ENCODE measurements at places on chromosomes 2 and 18.

DNA sequence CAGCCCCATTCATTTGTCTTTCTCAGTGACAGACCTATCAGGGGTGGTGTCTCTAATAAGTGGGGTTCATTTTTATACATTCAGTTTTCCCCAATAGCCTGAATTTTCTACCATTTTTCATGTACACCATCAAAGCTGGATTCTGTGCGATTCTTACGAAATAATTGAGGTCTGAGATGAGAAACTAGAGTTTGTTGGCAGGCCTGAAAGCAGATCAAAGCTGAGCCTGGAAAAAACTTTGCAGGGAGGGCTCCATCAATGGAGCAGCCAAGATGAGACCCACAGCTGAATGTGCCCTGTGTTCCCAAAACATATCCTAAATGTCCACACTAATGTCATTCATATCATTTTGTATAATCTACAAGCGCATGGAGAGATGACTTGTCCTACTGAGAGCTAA is 4.5 kb upstream of the TMEM200C start:
- DNase-seq: no peak

DNA sequence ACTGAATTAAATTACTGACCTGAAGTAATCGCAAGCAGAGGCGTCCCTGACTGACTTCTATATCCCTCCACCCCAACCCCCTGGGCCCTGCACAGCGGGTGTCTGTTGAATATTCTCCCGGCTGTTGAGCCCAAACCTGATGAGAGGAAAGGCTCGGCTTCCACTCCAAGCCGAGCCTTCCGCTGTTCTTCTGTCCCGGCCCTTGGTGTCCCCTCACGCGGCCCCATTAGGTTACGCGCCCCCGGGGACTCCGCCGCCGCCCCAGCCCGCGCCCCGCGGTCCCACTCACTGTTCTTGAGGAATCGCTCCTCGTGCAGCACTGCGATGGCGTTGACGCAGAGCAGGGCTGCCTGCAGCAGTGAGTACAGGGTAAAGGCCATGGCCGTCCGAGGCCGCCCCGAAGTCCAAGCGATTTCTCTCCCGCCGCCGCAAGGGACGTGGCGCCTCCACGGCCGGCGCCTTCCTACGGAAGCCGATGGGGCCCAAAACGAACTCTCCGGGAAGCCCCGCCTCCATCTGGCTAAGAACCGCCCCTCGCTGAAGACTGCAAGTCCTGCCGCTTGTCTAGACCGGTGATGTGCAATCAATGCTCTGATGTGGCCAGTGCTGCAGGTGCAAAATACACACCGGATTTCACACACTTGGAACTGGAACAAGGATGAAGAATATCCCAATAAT is at the start of gene IER3IP1:
Gene IER3IP1 (minus strand): TSS at position 467 of the 678 bp plus-strand sequence. CDS start 87 bp downstream, at position 380.
- DNase-seq: peak; percentile 91

DNA sequence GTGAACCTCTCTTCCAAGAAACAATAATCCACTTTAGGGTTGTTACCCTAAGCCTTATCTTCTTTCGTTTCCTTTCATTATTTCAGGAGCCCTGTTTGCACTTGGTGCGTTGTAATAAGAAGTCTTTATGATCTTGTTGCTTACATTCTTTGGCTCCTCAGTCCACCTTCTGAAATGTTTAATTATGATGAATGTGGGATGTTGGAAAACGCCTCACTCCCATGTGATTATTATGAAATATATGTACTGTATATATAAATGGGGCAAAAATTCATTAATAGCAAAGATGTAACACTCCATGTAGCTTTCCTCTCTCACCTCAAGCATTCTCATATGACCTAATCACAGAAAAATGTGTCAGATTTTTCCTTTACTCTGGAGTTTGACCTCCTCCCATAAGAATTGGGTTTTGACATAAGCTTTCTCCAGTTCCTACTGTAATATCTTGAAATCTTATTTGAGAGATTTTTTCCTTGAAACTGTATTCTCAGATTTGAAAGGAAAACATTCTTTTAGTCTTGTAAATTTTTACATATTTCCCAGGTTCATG is 397.2 kb upstream of the FANCL start:
- DNase-seq: no peak

GRCh38 chr2:45029215-45029614 is 20.0 kb upstream of the SIX2 start:
- DNase-seq: no peak

DNA sequence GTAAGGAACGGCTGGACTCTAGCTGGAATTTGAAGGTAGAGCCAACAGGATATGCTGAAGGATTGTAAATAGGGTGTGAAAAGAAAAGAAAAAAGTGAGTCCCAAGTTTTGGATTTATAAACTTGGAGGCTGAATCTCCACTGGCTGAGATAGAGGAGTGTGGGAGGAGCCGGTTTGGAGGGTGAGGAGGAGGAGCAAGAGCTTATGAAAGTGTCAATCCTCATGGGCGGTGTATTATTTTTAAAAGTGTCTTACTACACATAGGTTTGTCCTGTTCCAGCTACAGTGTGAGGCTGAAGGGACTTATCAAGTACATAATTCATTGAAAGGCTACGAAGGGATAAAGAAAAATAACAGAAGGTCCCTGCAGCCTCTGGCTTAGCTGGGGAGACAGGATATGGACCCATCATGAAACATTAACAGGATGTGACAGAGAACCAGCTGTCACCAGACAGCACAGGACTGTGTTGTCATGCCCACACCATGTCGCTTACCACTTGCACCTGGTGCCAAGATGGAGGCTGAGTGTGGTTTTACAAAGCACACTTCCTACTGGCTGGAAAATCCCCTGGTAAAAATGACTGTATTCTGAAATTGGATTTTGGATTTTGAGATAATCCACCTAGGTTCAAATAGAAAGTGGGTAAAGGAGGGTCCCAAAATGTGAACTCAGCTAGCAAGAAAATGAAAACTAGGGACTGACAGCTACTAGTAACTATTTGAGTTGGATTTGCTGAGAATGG is 2.5 kb upstream of the MREG start:
- peak; percentile 81 for DNase-seq

- no peak for DNase-seq
These were observed 143.0 kb upstream of the SLC1A4 start for GRCh38 chr2:64846177-64846576.

DNA sequence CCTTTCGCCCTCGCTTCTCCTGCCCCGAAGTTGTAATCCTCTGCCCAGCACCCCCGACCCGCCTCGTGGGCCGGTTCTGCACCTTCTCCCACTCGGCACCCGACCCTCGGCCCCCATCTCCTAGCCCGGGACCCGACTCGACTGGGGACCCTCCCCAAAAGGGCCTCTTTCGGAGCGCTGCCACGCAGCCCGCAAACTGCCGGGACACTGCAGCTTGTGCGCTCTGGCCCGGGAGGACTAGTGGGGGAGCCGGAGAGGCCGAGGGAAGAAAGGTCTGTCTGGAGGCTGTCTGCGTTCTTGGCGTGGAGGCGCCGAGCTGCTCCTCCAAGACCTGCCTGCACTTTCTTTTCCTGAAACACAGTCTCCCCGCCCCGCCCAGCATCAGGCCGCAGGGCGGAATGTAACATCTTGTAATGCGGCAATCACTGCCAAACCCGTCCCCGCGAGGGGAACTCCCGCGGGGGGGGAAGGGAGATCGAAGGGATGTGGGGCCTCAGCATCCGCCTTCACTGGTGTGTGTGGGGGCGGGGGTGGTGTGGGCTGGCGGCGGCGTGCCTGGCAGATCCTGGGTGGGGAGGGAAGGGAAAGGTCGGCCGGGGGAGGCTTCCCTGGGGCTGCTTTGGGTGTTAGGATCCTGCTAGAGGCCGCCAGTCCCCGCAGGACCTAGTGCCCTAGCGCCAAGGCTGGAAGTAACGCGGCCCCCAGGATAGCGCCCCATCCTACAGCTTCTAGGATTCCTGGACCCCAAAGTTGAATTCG is 7.4 kb downstream of the DLX2 start:
- peak; percentile 77 for DNase-seq

DNA sequence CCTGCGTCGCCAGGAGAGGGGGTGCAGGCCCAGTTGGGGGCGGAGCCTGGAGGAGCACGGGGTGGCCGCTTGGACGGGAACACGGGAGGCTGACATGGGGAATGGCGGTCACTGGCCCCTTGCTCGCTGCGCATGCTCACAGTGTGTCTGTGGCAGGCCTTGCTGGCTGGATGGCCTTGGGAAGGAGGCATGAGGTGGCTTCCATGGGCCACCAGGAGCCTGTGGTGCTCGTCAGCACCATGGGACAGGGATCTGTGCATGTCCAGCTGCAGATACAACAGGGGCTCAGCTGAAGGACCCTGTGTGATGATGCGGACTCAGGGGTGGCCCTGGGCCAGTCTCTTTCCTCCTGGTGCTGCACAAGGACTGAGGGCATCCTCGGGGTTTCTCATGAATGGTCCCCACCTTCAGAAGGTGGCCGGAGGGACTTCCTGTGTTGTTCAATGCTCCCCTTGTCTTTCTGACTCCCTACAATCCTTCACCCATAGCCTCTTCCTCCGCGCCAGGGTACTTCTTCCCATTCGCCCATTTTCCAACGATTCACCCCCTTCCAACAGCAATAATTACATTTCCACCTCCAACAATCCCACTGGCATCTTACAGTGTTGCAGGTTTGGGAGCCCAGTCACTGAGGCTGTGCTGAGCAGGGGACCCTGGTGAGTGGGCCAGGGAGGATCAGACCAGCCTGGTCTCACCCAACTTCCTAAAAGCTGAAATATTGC is 3.4 kb upstream of the SP140L start:
- no peak for DNase-seq

DNA sequence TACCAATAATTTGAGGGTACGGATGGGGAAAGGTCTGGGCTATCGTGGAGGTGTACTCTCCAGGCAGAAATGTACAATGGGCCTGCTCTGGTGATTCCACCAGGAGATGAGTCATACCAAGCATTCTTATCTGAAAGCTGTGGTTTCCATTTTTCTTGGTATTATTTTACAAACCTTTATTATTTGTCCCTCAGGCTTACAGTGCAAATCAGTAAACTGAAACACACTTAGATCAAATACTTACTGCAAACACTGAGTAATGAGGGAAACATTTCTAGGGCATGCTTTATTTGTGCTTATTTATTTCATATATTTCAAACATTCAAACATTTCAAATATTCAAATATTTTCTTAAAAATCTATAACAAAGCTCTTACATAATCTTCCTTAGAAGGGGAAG is 319.8 kb downstream of the RND3 start:
- no peak for DNase-seq

- DNase-seq: no peak
These were observed 1009.9 kb upstream of the CNTNAP5 start for GRCh38 chr2:123015186-123015585.

DNA sequence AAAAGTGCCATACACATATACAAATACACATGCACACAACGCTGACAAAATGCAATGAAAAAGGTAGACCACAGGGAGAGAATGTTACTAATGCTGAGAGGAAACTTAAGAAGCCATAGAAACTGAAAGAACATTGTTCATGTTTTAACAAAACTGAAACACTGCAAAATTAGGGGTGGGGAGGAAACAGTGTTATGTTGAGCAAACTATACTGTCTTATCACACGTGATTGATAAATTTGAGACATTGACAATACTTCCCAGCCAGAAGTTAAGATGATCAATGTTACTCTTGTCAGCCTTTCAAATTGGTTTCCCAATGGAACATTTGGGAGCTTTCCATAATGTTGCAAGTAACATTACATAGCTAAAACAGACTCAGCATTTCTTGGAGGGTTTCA is 165.5 kb downstream of the L3MBTL4 start:
- DNase-seq: no peak

DNA sequence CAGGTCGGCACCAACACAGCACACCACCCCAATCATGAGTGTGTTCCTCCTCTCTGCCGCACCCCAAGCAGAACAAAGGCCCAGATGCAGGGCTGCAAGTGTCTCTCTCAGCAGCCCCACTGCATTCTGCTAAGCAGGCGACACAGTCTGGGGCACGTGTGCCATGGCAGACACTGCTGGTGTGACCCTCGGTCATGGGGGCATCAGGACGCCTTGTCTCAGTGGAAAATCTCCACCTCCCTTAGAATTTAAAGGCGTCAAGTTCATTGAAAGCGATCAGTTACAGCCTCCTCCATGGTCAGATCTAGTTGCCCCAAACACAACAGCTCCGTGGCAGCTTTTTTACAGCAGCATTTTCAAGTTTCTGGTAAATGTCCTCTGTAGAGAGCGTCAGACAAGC is 57.2 kb downstream of the ADNP2 start:
- no peak for DNase-seq

GRCh38 chr2:136020831-136021230 is 35.4 kb upstream of the DARS1 start:
- DNase-seq: no peak

- DNase-seq: no peak
These were observed 65.7 kb upstream of the CHMP1B start for GRCh38 chr18:11785444-11786055.

DNA sequence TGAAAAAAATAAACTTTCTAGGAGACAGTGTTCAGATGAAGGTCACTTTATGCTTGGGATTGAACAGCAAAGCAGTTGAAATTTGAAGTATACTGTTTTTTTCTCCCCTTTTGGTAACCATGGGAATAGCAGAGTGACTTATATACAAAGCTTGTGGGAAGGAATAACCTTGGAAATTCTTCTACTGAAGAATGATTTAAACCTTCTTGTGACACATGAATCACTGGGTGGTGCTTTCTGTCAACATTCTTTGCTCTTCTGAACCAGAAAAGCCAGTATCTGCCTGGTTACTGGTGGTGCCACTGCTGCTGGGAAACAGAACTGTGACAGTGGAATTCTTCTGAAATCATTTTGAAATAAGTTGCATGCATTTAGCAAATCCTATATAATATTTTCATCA is 39.4 kb upstream of the RND3 start:
- DNase-seq: no peak

DNA sequence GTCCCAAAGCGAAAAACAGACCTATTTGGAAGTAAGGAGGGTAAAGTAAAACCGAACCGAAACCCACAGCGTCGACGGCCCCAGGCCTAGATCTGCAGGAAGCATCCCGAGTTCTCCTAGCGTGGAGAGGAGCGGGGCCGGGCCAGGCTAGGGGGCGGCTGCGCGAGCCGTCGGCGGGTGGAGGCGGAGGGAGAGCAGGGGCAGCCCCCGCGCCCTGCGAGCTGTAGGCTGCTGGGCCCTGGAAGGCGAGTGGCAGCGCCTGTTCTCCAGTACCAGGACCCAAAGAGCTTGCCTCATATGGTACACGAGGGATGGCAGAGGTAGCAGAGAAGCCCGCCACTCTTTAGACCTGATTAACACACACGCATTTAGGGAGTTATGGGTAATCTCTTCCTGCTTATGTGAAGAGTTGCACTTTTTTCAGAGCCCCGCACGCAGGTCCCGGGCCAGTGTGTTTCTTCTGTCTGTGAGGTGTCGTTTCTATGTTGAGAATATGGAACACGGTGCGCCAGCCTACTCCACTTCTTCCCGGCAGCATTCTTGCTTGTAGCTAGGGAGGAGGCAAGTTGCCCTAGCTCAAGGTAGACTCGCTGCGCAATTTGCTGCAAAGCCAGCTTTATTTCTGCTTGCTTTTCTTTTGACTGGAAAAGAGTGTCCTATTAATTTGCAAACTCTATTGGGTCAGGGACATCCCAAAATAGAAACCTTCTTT is 71.1 kb downstream of the ARHGEF33 start:
- DNase-seq: peak; percentile 25

GRCh38 chr18:11147962-11148679 is 1.2 kb downstream of the PIEZO2 start:
- no peak for DNase-seq

Measured in activated naive CD4-positive, alpha-beta T cell treated with anti-CD3 and anti-CD28 coated beads, Interleukin-2, amount 10 ng/mL, durations not matched to agents 7 days and 5 days (primary cell).